B cell (primary cell): ENCODE measurements at places on chromosomes 3 and 15.

DNA sequence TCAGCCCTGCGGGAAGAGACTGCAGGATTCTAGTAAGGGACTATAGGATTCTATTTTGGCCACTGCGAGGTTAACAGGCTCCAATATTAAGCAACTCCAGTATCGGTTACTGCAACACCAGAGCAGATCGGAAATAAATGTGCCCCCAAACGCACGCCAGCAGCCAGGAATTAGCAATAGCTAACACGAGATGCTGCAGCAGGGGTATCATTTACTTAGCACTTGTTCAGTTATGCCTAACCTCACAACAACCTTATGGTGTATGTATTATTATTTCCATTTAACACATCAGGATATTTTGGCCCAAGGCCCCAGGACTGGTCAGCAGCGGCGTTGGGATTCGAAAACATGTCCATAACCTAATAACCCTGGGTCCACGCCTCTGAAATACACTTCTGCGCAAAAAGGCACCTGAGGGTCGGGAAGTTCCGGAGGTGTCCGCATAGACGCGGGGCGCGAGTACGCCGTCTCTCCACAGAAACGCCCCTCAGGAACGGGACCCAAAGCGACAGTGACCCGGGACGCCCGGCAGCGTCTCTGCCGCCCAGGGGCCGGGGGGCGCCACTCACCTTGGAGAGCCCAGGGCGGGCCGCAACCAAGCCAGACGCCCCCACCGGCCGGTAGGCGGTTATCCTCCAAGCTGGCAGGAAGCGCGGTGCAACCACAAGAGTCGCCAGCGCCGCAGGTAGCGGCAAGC is 681 bp downstream of the PIK3CB start:
- no peak for DNase-seq

- no peak for DNase-seq
These were observed 78.3 kb downstream of the ADAMTSL3 start for GRCh38 chr15:83732196-83732595.

- peak; percentile 87 for DNase-seq
These were observed 575 bp downstream of the TRPM7 start for GRCh38 chr15:50685976-50686468.

GRCh38 chr3:13479332-13479581 is 849 bp upstream of the HDAC11 start:
- no peak for DNase-seq

- peak; percentile 75 for DNase-seq
These were observed 36.2 kb upstream of the C3orf38 start for GRCh38 chr3:88113311-88114162.

DNA sequence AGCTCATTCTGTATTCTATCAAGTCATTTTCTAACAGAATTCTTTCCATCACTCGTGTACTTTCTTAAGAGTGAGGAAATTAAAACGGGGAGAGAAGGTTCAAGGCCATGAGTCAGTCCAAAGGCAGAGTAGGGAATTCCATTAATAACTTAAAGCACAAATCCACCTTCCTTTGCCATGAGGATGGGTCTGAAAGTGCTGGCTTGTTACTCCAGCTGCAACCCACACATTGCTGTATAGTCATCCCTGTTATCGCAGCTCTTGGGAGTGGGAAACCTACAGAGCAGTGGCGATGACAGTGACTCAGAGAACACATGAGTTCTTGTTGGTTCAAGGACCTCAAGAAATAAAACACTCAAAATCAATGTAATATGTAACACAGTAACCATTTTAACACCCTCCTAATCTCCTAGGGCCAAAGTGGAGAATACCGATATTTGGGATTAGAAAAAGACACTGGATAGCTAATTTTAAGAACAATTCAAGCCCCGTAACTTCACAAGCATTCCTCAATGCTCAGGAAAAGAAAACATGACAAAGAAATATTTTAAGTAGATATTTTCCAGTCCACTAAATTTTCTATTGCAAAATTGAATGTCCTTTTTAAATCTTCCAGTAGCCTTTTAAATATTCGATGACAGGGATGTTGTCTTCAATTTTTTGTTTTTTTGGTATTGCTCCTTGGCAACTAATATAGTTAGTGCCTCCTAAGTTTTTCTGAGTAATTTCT is 179.9 kb upstream of the THBS1 start:
- DNase-seq = no peak

DNA sequence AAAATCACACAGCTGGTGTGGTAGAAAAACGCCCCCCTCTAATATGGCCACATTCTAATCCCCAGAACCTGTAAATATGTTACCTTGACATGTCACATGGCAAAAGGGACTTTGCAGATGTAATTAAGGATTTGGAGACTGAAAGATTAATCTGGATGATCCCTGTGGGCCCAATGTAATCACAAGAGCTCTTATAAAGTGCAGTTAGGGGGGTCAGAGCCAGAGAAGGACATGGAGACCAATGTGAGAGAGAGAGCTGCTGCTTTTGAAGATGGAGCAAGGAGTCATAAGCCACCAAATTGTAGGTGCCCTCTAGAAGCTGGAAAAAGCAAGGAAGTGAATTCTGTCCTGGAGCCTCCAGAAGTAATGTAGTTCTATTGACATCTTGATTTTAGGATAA is 152.6 kb downstream of the PEX5L start:
- no peak for DNase-seq

DNA sequence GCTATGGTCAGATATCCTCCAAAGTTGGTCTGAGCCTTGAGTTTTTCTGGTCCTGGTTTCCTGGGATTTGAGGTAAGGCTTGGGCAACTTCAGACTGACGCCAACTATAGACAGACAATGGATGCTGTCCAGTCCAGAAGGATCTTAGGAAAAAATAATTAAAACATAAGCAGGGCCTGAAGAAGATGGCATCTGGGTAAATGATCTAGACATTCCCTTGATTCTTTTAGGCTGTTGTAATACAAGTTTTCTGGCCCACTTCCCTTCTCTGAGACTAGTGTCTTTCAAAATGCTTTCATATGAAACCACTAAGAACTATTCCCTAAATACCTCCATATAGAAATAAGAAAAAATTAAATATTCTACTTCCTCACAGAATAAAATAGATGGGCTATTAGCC is 47.7 kb upstream of the PLXND1 start:
- no peak for DNase-seq

DNA sequence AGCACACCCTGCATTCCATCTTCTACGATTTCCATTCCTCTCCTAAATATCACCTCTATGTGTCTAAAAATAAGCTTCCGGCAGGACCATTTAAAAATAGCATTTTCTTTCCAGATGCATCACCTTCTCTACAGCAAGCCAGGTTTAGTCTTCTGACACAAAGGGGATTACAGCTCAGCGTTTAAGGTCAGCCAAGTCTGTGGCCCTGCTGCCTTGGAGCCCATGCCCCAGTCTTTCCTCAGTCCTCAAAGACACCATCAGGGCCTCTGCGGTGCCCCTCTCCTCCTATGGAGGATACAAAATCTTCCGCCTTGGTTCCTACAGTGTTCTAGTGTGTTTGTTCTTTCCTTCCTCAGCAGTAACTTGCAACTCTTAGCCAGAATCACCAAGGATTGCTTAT is 3.8 kb downstream of the SELENOS start:
- no peak for DNase-seq

DNA sequence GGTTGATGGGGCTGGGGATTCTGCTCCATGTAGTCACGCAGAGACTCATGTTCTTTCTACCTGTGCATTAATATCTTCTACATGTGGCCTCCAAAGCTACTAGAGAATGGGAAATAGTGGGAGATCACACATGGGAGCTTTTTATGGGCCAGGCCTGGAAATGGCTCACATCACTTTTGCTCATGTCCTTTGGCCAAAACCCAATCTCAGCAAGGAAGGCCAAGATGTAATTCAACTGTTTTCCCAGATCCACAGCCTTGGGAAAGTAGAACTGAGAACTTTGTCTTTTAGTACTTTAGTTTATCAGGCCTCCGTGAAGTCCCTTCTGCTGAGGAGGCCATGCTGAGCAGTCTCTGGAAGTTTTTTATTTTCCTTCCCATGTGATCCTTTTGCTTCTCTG is 73.2 kb upstream of the SLC4A7 start:
- DNase-seq = no peak

DNA sequence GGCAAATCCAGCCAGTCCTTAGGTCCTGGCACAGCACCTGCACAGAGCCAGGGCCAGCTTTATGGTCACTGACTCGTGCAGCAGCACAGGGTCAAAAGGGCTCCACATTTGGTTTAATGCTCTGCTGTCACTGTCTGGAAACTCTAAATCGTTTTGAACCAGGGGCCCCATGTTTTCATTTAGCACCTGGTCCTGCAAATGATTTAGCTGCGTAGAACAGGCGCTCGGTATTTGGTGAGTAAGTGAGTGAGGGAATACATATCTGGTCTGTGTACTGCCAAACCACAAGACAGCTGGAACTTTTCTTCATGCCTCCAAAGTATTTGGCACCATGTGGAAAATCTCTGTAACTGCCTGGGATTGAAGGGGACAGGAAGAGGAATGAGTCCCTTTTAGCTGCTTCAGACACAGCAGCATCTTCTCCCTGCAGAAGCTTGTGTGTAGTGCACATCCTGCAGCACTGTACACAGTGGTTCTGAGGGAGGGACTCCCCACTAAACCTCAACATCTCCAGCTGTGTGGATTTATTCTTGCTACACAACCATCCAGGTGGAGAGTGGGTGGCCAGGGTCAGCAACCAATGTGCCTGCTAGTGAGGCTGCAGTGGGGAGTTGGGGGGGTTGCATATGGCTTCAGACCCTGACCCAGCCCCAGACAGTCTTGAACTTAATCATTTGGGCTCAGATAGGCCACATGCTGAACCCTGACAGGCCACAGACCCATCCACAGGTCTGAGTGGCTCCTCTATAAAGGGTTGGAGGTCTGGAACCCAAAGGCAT is 1.1 kb downstream of the SH2D7 start:
- DNase-seq = no peak

DNA sequence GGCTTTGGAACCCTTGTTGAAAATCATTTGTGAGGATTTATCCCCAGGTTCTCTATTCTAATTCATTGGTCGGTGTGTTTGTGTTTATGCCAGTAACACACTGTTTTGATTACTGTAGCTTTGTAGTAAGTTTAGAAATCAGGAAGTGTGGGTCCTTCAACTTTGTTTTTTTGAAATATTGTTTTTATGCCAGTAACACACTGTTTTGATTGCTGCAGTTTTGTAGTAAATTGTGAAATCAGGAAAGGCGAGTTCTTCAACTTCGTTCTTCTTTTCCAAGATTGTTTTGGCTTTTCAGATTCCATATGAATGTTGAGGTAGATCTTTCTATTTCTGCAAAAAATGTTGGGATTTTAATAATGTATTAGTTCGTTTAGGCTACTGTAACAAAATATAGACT is 314.6 kb downstream of the RPLP1 start:
- no peak for DNase-seq

- DNase-seq = no peak
These were observed 1.4 kb downstream of the TOMM70 start for GRCh38 chr3:100399341-100400071.

DNA sequence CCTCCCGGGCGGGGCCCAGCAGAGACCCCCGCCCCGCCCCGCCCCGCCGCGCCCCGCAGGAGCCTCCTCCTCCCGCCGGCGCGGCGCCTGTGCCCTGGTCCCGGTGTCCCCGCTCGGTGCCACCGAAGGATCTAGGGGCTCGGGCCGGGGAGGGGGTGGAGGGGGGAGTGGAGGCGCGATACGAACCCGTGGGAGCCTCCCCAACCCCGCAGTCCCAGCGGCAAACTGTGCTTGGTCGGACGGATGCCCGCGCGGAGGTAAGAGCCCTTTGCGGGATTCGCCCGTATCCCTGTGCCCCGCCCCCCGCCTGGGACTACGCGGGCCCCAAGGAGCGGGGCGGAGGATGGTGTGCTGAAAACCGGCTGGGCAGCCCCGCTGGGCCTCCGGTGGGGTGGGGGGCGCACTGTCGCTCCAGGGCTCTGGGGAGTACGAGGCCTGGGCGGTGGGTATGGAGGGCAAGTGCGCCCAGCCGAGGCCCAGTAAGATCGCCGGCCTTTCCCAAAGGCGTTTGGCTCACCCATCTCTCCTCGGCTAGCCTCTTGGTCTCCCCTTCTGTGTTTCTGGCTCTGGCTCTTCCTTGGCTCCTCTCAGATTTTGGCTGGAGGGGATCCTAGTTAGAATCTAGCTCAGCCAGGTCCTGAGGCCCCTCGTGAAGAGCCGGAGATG is 65.6 kb upstream of the POLG start:
- DNase-seq = peak; percentile 32

- DNase-seq = peak; percentile 34
These were observed 38.7 kb downstream of the TIGIT start for GRCh38 chr3:114332342-114333179.

DNA sequence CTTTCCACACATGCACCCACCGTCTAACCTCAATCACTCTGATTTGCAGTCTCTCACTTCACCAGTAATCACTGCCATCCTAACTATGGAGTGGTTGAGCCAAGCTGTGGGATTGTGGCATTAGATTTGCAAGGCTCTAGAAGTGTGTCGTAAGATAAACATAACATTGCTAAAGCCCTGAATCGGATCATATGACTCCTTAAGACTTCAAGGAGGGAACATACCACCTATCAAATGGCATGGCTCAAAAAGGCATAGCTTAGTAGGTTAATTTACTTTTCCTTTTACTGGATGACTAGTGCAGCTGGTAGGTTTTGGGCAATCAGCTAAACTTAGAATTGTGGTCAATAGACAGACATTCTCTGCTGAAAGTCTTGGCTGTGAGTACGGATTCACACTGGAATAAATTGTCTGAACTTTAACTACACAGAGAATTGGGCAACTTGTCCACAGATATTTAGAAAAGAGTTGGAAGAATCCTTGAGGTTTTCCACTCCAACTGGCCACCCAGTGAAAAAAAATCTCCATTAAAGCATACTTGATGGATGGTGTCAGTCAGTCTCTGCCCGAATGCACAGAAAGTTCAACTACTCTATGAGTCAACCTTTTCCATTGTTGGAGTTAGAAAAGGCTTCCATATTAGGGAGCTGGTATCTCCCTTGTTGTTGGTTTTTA is 476.7 kb upstream of the CBLB start:
- no peak for DNase-seq

GRCh38 chr3:156751461-156752025 is 74.6 kb upstream of the LEKR1 start:
- DNase-seq = no peak

DNA sequence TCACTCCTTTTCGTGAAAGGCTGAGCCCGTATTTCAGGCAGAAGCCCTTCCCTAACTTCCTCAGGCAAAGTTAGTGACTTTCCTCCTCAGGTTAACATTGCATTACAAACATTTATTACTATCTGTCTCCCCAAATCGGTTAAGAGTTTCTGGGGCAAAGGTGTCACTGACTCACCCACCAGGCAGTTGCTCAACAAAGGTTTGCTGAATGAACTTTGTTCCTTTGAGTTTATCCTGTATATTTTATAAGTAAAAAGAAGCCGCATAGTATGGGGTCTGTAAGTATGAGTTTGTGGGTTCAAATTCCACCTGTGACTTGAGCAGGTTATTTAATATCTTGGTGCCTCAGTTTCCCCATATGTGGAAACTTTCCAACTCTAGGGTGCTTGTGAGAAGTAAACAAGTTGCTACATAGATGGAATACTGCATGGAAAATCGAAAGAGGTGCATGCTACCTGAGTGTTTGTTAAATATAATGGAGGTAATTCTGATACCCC is 177.7 kb downstream of the THRB start:
- DNase-seq = no peak

DNA sequence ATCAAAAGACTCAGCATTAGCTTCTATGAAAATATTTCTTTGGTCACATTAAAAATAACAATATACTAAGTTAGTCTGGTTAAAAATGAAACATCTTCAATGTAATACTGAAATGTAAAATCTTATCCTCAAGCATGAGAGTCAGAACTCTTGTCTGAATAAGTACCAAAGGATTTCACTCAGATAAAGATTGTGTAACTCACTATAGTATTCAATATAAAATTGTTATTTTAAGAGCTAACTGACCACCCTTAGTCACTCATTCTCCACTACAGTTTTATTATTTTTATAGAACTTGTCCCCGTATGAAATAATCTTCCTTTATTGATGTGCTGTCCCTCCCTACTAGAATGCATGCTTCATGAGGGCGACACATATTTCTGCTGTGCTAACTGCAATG is 426.3 kb downstream of the MECOM start:
- DNase-seq = no peak
